ENCODE measurements at places on chromosomes 1 and 21.

DNA sequence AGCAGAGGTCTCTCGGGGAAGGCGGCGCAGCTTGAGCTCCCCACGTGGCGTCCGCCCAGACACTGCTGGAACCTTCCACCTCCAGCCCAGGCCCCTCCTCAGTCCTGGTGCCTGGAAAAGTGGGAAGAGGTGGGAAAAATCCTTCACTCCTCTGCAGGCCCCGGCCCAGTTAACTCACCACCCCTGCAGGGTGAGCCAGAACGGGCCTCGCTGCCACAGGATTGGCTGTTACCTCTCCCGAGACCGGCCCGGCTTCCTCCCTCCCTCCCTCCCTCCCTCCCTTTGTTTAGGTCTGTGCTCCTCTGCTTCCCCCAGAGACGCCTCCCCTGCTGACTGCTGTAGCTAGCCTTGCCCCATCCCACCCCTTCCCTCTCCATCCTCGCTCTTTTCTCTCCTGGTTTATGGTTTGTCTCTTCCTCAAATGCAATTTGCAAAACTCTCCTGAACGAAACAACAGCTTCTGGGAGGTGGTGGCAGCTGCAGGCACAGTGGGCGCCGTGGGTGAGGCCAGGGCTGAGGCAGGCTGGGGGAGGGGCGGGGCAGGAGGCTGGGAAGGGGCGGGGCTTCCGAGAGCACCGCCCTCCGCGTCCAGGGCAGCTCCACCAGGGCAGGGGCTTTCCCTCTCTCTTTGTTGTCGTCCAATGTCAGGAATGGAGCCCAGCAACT, 6.5 kb downstream of the CAPN9 start:
- no peak for DNase-seq

- no peak for DNase-seq
These were observed 33.0 kb downstream of the PIK3C2B start for GRCh38 chr1:204461331-204462228.

- no peak for DNase-seq
These were observed 668 bp downstream of the RNF11 start for GRCh38 chr1:51236531-51237350.

GRCh38 chr21:38134084-38134873, 122.5 kb upstream of the KCNJ15 start:
- DNase-seq, result no peak
